ENCODE measurements at places on chromosomes 6 and 20.

DNA sequence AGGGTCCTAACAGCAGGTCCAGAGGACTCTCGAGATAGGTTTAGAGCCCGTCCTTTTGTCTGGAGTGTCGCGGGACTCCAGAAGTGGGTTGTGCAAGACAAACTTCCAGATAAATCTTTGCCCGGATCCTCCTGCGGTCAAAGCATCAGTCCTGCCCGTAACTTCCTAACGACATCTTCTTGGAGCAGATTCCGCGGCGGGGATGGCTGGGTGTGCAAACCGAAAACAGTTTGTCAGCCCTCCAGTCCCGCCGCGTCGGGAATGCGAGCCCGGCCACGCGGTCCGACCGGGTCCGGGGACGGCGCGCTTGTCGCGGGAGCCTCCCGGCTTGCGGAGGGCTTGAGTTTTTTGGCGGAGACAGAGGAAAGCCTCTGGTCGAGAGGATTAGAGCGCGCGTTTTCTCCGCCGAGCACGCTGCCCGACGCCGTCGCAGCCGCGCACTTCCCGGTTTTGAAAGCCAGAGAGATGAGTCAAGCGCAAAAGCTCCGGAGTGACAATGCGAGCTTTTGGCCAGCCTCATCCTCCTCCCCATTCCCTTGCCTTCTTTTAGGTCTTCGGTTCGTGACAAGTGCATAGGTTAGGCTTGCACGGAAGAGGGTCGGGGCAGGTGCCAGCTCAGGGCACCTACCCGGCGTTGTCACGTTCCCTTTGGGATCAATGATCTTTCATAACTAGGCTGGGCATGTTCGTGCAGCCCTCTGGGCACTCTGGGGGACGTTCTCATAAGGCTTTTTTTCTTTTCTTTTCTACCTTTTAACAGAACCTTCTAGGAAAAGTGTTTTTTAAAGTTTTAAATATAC lies 91.3 kb upstream of the PRDM1 start:
- DNase-seq = peak; percentile 38

- DNase-seq = no peak
Observed at GRCh38 chr6:15962449-15962764, 166.5 kb upstream of the MYLIP start.

- DNase-seq = no peak
Observed at GRCh38 chr6:113734982-113735381, 122.2 kb upstream of the MARCKS start.

GRCh38 chr6:101668496-101669030 lies 275.1 kb downstream of the GRIK2 start:
- no peak for DNase-seq

GRCh38 chr6:136146130-136146529 lies 104.0 kb downstream of the MTFR2 start:
- no peak for DNase-seq

DNA sequence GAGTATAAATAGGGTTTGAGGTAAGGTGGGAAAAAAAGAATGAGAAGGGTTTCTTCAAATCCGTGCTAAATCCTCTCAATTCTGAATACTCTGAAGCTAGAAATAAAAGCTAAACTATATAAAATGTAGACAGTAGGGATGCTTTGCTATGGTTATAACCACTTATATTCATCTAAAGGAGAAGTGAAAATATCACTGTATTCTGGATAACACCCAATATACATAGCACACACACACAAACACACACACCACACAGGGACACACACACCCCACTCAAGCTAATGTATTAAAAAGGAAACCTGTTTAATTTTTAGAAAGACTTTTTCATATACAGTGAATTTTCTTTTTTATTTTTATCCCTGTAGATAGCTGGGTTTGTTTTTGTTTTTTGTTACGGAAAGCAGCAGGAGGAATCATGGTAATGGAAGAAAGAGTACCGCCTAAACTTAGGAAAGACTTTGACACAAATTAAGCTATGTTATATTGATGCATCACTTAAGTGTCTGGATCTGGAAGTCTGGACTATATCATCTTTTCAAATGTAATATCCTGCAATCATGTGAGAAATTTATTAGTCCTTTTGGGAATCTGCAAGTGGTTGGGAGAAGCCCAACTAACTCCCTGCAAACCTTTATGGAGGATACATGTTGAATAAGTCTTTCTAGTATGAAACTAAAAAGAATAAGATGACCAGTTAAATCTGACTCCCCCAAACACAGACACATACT lies 68.4 kb upstream of the FABP7 start:
- no peak for DNase-seq

DNA sequence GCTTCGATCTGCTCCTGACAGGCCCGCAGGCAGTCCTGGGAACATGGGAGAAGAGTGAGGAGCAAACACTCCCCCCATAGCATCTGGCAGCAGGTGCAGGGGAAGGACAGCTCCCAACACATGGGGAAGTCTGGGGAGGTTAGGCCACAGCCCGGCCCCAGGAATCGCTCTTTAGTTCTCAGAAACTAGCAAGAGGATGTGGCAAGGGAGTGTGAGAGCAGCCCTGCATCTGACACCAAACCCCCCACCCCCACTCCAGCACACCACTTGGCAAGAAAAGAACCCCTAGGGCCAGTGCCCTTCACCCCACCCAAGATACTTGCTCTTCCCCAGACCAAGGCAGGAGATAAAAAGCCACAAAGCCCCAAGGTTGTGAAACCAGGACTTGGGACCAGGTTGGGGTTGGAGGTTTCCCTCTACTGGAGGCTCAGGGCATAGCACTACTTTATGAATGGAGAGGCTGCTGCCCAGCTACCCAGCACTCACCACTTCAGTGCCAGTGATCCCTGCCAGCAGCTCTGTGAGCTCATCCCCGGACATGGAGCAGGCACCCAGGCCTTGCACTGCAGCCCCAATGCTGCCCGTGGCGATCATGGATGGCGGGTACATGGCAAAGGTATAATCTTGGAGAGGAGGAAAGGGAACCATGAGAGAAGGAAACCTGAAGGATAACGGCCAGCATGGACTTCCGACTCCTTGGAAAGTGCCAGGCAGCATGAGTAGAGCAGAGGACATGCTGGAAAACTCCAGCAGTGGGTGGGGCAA lies 5.4 kb downstream of the CCND3 start:
- peak; percentile 74 for DNase-seq
